NCI-H1092 (cell line): ENCODE measurements at places on chromosomes 13 and 19.

DNA sequence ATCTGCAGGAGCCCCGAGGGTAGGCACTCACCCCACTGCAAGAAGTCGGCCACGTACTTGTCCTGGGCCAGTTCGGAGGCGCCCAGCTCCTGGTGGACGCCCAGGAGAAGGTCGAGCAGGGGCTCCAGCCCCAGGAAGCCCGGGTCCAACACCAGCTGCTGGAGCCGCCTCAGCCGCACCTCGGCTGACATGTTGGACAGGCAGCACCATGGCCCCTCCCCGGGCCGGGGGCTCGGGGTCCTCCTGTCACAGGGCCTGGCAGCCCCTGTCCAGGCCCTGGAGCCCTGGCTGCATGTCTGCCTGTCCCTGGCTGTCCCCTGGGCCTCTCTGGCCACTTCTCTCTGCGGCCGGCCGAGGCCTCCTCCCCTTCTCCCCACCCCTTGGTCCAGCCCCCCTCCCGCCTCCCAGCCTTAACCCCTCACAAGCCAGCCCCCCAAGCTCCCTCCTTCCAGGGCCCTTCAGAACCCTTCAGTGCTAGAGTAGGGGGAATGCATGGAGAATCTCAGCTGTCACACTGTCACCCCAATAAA is at the start of gene DMPK:
Gene DMPK (minus strand): TSS at position 329 of the 530 bp plus-strand sequence. CDS start 138 bp downstream, at position 191.
- no peak for DNase-seq

GRCh38 chr13:82678052-82678451 is 1204.2 kb downstream of the SLITRK1 start:
- DNase-seq = no peak

DNA sequence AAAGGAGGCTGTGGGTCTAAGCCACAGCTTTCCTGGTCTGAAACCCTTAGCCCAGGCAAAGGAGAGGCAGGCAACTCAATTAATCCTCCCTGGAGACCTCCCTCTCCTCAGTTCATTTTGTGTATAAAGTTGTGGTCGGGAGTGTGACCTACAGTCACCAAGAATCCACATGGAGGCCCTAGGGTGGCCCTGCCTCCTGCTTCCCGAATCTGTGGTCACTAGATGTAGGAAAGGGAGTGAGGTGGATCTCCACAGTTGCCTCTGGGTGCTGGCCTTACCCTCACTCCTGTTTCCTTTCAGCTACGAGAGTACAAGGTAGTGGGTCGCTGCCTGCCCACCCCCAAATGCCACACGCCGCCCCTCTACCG is 1.3 kb downstream of the RPL18A start:
- DNase-seq = no peak

DNA sequence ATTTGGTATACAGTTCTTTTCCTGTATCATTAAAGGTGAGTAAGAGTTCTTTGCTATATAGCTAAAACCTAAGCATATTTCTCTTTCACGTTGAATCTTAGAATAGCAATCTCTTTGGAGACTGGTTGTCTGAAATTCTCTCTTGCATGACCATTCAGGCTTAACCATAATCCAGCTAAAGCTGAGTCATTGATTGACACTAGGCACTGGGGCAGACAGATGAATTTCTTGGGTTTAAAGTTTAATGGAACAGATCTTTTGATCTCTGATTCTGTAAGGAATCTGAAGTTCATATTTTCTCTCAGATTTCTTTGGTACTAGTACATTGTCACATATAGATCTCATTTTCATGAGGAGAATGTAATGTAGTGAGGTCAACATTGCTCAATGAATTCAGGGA is 397.3 kb upstream of the MIR17HG start:
- DNase-seq = no peak

GRCh38 chr13:74794582-74794981 is 660.4 kb upstream of the KLF12 start:
- no peak for DNase-seq

GRCh38 chr13:100269837-100270236 is 180.9 kb downstream of the PCCA start:
- DNase-seq = no peak
